ENCODE measurements at places on chromosomes 5 and 9. TPM values are rescaled to one million over a fixed set of nuclear protein-coding genes. Genes with fewer than 3 reads are reported as not detected.

DNA sequence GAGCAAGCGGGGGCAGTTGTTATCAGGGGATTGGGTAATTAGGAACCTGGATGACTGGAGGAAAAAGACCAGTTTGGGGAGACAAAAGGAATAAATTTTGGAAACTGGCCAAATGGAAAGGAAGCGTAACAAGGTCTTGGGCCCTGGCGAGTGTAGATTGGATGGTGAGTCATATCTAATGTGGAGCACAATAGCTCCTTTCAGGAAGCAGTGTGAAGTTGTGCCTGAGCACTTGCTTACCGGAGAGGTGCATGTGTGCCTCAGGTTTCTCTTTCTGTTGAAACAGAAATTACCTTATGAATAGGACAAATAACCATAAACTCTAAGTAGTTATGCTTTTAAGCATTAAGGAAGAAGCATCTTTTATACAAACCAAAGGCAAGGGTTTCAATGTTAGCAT lies 176.4 kb downstream of the KIF4B start:
- no peak for DNase-seq

GRCh38 chr5:147547730-147548129 lies 37.9 kb upstream of the DPYSL3 start:
- no peak for DNase-seq

DNA sequence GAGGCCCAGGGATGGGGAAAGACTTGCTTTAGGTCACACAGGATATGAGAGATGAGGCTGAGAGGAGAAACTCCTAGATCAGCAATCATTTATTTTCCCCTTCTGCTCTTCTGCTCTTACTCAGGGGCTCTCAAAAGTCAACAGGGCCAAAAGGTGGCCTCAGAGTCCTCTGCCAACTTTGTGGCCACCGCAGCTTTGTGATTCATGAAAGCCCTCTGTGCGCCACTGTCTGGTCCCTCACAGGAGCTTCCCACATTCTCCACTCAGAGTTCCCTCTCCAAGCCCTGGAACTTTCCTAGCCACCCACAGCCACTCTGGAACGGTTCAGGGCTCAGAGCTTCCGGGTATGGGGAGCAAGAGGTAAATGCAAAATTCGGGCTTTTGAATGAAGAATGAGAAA lies 82.4 kb downstream of the COL27A1 start:
- no peak for DNase-seq

DNA sequence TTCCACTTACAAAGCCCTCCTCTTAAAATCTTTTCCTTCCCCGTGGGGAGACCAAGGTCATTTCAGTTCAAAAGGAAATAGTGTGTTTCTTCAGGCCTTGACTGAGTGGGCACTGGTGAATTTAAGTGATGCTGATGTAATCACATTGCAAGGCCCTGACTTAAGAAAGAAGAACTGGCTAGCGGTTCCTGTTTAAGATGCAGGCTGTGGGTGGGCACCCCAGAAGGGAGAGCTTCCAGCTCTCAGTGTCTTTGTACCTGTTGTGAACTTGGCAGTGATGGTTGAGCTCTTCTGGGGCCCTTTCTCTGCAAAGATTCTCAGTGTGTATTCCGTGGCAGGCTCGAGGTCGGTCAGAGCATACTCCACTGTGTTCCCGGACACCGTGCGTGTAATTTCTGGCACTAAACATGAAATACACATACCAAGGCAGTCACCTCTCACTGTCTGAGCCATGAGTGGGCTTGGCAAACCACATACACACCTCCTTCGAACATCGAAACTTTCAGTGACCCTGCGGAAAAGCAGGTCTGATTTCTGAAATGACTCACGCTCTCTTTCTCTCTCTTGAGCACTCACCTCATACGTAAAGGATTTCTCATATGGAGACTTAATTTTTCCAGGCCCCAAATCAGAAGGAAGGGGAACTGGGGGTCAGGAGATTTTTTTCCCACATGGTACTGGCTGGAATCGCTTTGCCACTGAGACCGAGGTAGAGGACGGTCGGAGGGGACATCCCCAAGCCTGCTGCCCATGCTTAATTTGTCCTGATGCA lies 81.9 kb downstream of the TNC start:
- DNase-seq, result no peak

DNA sequence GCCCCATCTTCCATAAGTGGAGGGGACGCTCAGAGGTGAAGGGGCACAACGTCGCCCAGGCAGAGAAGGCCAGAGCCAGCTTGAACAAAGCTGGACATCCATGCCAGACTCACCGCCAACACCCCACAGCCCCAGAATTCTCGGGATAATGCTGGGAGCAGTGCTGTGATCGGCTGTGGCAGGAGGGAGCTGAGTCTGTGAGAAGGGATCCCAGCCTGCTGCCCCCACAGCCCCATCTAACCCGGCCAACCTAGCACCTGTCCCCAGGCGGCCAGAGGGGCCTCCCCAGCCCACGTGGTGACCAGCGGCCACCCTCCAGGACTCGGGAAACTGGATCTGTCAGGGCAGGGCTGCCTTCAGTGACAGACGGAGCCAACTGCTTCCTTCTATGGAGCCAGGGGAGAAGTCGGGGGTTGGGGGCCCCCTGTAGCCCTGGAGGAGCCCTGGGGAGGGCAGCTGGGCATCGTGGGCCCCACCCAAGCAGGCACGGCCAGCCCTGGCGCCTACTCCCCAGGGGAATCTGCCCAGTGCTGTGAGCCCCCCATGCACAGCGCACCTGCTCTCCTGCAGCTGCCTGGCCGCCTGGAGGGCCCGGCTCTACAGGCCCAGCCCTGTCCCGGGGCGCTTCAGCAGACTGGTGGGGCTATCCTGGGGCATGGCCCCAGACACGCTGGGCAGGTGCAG lies 6.0 kb downstream of the BRD3 start:
- no peak for DNase-seq

GRCh38 chr5:74641735-74642542 lies 1.4 kb upstream of the ENC1 start:
- DNase-seq, result no peak

DNA sequence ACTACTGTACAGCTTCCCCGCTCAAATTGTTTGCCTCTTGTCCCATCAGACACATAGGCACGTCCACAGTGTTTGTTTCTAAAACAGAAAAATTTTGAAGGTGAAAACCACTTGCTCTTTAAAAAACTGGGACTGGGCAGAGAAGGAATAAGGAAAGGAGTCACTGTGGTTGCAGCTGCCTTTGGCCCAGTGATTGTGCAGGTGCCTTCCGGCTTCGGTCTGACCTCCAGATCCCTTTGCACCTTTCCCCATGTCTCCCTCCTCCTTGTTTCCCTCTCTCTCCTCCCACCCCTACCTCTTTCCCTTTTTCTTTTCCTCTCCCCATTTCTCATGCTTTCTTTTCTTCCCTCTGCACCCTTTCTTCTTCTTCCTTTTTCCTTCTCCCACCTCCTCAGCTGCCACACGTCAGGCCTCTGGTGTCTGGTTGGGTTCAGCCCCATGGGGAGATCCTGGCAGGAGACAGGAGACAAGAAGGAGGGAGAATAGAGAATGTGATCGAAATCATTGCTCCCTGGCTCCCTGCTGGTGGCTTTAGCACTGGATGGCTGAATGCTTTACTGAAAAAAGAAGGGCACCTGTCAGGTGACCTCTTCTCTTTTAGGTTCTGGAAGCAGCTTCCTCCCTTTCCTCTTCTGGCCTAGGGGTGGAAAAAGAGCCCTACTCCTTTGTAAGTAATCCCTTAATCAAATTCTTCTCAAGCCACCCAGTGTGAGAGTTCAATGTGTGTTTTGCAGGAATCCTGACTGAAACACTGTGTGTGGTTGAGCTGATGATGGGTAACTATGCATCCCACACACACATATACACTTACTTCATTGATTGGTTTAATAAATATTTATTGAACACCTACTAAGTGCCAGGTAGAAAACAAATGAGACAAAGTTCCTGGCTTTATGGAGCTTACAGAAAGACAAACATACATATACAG lies 267.3 kb downstream of the MAST4 start:
- no peak for DNase-seq

GRCh38 chr9:116849721-116850120 lies 162.6 kb downstream of the TRIM32 start:
- no peak for DNase-seq

GRCh38 chr5:177098470-177099141 lies 11.9 kb downstream of the FGFR4 start:
- DNase-seq, result no peak

- DNase-seq, result no peak
Measured at GRCh38 chr9:104088416-104088815, 5.7 kb upstream of the SMC2 start.

DNA sequence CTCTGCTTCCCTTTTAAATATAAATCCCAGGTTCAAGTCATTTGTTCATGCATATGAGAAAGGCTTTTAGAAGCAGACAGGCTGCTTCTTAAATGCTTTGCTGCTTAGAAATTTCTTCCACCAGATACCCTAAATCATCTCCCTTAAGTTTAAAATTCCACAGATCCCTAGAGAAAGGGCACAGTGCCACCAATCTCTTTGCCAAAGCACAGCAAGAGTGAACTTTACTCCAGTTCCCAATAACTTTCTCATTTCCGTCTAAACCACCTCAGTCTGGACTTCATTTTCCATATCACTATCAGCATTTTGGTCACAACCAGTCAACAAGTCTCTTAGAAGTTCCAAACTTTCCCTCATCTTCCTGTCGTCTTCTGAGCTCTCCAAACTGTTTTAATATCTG lies 679.8 kb upstream of the FTMT start:
- DNase-seq, result no peak

GRCh38 chr9:69637817-69638200 lies 34.4 kb downstream of the APBA1 start:
- DNase-seq, result no peak

GRCh38 chr9:76025286-76025685 lies 134.8 kb downstream of the PCSK5 start:
- no peak for DNase-seq

GRCh38 chr5:149693482-149693881 lies 36.6 kb upstream of the PPARGC1B start:
- DNase-seq, result no peak

- DNase-seq, result no peak
Measured at GRCh38 chr5:153619771-153620170, 129.3 kb downstream of the GRIA1 start.

GRCh38 chr5:6395102-6395445 lies 16.7 kb upstream of the MED10 start:
- no peak for DNase-seq

DNA sequence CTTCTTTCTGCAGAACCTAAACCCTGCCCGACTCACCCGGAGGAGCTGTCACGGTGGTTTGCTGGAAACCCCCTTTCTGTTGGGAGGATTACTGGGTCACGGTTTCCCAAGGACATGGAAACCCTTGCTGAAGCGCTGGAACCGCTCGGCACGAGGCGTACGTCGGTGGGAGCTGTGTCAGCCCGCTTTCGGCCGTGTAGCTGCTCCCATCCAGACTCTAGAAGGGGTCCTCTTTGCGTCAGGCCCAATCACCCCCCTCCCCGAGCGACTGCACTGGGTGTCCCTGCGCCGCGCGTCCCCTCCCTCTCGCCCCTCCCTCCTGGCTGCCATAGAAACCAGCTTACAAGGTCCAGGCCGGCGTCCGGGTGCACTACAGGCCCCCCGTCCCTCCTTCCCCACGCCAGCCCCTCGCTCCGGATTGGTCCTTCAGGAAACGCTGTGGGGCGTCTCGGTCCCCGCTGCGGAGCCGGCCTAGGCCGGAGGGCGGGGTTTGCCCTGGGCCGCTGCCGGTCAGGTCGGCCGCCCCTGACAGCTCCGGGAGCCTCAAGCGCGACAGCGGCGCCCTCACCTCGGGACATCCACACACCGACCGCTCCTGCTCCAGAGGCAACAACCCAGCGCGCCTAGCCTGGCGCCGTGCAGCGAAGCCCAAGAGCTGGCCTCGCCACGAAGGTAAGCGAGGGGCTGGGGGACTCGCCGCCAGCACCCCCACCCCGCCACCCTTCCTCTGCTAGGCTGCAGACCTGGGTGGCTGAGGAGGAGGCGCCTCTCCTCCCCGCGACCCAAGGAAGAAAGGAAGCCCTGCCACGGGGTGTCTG lies at the start of gene NIM1K:
TSS of gene NIM1K (plus strand) at position 486 of the 818 bp plus-strand sequence. CDS start 53,551 bp downstream, outside the sequence.
- peak; percentile 59 for DNase-seq

- DNase-seq, result no peak
Measured at GRCh38 chr5:38423276-38424147, 132.9 kb downstream of the LIFR start.

DNA sequence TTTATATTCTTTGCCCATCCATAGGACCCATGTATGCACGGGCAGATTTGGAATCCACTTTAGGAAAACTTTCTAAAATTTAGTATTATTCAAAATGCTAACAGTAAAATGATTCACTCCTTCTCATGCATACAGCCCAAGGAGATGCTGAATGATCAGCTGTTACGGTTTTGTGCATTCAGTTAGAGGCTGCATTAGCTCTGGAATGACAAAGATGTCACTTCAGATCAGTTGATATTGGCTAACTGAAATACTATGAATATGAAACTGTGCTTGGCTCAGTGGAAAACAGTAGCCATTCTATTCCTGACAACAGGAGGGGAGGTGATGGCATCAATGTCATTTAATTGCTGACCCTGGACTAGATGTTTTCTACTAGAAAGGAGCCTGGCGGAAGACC lies 560.7 kb downstream of the ZNF608 start:
- no peak for DNase-seq

- DNase-seq, result no peak
Measured at GRCh38 chr9:22838266-22838665, 391.6 kb downstream of the DMRTA1 start.

The AFAP1L1 gene
- 0.69 TPM for total RNA-seq

The SHISAL2B gene
- total RNA-seq, result 0.51 TPM

The ANKRD34B gene
- 0.17 TPM for total RNA-seq

The SPINK13 gene
- total RNA-seq, result not detected

The PHF24 gene
- 0.29 TPM for total RNA-seq

The GAPVD1 gene
- 46.0 TPM for total RNA-seq

The CARD9 gene
- total RNA-seq, result 1.6 TPM

The GMCL2 gene
- total RNA-seq, result not detected

The PCDHAC1 gene
- total RNA-seq, result 7.7 TPM
